Anterior cingulate cortex (tissue), 58 donors: ENCODE measurements at places on chromosomes 11 and 22.

- DNase-seq: no peak
Measured at GRCh38 chr22:36746375-36746970, 29.4 kb downstream of the IFT27 start.

GRCh38 chr11:94740083-94741021 lies 27.8 kb upstream of the AMOTL1 start:
- peak; percentile 42 for DNase-seq

DNA sequence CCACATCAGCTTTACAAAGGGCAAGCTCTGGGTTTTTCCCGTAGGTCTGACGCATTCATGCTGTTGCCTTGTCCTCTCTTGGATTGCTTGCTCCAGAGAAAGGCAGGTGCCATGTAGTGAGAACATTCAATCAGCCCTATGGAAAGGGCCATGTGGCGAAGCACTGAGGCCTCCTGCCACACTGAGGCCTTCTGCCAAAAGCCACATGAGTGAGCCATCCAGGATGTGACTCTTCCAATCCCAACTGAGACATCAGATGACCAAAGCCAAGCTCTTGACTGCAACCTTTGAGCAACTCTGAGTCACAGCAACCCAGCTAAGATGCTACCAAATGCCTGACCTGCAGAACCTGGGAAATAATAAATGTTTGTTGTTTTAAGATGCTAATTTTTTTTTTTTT lies 9.0 kb upstream of the PANX3 start:
- no peak for DNase-seq

DNA sequence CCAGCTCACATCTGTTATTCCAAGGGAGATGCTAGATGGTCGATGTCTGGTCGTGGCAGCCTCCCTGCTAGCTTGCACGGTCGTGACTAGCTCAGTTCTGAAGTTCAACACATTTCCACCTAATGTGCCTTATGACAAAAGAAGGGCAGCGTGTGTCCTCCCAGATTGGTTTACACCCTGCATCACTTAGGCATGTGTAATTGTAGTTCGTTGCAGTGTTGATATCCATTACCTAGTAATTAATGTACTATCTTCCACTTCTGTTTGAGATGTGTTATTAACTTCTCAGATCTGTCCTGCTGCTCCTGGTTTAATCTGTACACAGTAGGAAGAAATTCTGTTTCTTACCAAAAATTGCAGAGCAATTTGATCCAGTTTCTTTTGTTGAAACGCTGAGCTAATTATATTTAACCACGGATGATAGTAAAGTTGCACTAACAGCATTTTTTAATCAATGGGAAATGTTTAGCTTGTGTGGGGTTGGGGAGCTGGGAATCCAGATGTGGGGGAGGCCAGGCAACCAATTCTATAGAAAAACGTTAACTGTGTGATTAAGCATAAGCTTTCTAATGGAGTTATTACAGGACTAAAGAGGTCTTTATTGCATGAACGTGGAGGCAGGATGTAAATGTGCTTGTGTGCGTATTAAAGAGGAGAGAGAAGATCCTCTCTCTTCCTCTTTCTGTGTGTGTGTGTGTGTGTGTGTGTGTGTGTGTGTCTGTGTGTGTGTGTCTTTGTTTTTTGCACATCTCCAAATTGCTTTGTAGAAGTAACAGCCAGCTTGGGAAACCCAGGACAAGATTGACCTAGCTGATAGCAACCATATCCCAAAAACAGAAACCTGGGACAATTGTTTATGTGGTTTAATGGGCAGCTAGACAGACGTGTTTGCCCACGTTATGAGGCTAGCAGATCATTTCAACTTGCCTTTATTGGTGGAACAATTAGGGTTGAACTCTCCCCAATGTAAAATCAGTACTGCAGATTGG lies 145.7 kb upstream of the TTC12 start:
- no peak for DNase-seq

GRCh38 chr11:130979386-130979972 lies 63.2 kb upstream of the SNX19 start:
- no peak for DNase-seq
